Stimulated activated naive B cell treated with anti-CD40 and anti-IgM and Interleukin-4, amounts not matched to agents 10 μg/mL and 1 μg/mL and 100 μg/mL, for 72 hours (primary cell): ENCODE measurements at places on chromosomes 2 and 18.

GRCh38 chr2:160469164-160469563 is 24.4 kb downstream of the RBMS1 start:
- no peak for DNase-seq

GRCh38 chr2:173997753-173998152 is 32.6 kb upstream of the SP3 start:
- no peak for DNase-seq

- DNase-seq, result no peak
These were observed 60.4 kb upstream of the SEC11C start for GRCh38 chr18:59079264-59079663.

DNA sequence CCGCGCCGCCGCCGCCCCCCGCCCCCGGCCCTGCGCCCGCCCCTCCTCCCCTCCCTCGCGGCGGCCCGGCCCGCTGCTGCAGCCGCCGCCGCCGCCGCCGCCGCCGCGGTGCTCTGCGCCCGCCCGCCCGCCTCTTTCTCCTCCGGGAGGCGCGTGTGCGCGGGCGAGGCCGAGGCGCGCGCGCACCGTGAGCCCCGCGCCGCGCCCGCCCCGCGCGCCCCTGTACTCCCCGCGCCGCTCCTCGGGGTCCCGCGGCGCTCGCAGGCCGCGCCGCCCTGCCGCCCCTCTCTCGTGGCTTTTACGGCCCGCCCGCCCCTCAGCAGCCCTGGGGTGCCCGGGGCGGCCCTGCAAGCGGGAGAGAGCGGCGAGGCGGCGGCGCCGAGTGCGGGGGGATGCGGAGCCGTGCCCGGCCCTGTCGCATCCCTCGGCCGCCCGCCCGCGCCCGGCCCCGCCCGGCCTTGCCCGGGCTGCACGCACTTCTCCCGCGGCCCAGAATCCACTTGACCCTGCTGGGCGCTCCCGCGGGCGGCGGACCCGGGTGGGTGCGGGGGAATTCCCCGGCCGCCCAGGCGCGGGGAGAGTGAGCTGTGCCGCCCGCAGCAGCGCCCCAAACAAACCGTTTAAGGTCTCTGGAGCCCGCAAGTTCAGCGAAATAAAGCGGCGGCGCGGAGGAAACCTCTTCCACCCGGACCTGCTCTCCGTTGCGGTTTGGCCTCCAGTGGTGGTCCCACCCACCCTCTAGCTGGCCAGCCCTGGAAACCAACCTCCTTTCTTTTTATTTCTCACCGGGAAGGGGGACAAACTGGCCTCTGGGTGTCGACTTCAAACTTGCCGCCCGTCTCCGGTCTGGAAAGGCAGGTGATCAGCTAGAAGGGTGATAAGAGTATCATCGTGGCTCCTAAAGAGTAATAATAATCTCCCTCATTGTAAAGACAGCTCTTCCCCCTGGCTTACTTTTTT is 37.4 kb downstream of the AFF3 start:
- no peak for DNase-seq

- no peak for DNase-seq
These were observed 74.1 kb downstream of the VAPA start for GRCh38 chr18:9987931-9988330.

- no peak for DNase-seq
These were observed 28.8 kb upstream of the EVA1A start for GRCh38 chr2:75589391-75590105.

- DNase-seq, result peak; percentile 65
These were observed 7.9 kb downstream of the PCBP1 start for GRCh38 chr2:70094978-70095719.

DNA sequence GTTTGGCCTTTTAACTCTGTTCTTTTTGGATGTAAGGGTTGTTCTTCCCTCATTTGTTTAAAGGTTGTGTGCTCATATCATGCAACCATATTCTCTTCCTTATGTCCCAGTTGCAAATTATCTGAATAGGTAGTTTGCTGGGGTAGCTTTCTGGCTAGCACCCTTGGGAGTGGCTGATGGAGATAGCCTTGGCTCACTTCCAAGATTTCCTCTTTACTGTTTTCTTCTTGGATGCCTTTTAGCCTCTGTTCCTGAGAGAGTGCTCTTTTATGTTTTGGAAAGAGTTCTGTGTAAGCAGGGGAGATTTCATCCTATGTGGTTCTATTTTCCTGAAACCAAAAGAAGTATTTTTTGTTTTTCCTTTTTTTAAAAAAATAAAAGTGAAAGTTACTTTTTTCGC is 25.4 kb downstream of the USP14 start:
- no peak for DNase-seq

DNA sequence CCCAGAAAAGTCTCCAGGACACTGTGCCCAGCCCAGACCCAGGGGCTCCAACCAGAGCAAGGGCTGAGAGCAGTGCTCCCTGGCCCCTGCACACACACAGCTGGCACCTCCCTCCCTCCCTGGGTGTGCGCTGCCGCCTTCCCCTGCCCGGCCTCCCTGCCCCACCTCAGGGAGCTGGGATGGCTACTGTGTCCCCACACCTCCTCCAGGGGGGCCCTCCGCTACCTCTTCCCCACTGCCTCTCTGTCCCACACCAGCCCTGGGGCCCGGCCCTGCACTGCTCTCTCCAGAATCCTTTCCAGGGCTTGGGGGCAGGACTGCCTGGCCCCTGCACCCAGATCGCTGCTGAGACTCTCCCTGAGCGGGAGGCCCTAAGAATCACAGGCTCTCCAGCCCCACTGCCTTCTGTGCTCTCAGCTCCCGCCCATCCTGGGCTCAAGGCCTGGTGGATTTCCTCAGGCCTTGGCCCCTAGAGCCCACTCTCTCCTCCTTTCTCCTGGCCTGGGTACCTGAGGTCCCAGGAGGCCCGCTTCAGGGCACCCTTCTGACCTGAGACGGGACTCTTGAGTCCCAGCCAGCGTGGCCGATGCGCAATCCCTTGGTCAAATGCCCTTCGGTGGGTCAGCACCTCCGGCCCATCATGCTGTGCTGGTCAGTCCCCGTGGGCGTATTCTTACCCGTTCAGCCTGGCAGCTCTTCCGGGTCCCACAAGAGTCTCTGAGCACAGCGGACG is 276.8 kb upstream of the HDAC4 start:
- no peak for DNase-seq

- DNase-seq, result no peak
These were observed 135.5 kb downstream of the MGAT5 start for GRCh38 chr2:134389381-134389780.

DNA sequence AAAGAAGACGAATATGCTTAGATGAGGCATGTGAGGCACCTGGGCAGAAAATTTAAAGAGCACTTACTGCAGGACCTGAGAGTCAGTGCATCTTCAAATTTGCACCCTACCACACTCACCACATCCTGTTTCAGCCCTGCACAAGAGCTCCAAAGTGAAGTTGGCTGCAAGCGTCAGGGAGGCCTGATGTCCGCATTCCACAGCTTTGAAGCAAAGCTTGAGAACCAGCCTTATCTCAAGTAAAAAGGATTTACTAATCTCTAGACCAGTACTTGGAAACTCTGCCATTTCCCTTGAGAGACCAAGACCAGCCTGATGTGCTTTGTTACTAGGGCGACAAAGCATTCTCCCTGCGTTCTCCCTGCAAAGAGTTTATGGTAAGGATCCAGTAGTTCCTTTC is 3.4 kb upstream of the ASNSD1 start:
- no peak for DNase-seq

DNA sequence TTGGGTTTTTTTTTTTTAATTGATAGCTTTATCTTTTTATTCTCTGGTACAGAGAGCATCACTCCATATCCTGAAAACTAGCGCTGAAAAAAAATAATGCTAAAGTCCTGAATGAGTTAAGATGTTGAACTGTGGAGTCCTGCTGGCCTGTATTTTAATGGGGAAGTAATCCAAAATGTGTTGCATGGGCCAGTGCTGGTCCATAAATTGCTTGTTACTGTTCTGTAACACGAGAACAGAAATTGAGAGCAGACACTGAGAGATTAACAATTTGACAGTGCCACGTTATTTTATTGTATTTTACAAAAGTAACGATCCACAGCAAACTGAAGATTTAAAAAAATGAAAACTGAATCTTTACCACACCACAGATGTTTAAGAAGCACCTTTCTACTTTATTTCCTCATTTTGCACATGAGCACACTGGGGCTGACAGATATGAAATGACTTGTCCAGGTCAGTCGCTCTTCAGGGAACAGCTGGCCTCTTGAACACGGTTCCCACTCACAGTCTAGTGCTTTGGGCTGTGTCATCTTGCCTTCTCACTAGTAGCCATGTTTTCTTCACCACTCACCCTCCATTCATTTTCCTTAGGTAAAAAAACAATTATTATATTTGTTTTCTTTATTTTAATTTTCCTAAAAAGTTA is 35.3 kb downstream of the ZCCHC2 start:
- DNase-seq, result no peak

DNA sequence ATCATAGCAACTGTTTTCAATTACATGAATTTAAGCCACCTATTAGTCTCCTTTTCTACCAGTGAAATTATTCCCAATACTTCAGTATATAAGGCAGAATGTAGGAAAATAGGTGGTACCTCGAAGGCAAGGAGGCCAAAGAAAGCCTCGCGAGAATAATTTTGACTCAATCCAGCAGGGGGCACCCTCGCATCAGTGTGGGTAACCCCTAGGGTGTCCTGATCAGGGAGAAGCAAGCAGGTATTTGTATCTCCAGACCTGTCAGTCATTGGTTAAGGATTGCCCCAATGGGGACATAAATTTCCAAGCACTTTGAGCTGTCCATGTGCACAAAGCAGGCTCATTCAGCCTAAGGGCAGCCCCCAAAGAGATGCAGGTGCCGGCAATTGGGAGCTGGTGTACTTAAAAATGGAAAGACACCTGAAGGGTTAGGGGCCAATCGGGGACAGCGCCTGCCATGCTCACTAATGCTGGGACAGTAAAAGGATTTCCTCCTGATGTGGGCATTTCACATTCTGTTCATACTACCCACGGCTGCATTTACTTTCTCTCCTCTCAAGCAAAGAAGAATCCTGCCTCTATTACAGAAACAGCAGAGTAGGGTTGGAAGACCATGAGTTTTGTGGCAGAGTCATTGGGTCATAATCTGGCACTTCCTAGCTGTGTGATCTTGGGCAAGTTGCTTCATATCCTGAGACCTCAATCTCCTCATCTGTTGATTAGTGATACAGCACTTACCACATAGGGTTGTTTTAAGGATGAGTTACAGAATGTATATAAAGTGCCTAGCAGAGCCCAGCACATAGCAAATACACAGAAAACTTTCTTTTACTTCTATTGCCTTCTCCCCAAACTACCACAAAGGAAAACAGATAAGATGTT is 136.1 kb downstream of the ICOS start:
- no peak for DNase-seq

GRCh38 chr2:238817891-238818290 is 30.0 kb upstream of the TWIST2 start:
- DNase-seq, result no peak

DNA sequence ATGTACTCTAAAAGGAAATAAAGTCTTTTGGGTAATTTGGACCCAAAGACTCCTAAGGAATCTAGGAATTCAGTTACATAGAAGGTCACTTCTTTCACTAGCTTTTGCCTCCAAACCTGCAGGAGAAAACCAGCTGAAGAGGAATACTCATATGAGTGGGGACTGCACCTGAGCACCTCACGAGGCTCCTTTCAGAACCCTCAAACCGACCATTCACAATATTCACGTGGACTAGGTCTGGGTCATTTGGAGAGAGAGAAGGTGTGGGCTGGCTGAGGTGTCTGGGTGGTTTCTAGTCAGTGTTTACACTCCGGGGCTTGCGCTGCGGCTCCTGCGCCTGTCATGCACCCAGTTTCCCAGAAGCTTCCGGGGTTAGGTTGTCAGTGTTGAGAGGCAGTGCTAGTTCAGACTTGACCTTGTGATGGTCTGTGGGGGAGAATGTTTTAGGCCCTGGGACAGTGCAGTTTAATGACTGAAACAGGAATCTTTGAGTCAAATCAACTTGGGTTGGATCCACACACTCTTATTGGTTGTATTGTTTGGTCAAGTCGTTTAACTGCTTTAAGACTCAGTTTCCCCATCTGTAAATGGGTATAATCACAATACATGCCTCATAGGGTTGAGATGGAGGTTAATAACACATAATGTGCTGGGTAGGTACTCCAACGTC is 78.4 kb downstream of the LIMS1 start:
- peak; percentile 72 for DNase-seq

DNA sequence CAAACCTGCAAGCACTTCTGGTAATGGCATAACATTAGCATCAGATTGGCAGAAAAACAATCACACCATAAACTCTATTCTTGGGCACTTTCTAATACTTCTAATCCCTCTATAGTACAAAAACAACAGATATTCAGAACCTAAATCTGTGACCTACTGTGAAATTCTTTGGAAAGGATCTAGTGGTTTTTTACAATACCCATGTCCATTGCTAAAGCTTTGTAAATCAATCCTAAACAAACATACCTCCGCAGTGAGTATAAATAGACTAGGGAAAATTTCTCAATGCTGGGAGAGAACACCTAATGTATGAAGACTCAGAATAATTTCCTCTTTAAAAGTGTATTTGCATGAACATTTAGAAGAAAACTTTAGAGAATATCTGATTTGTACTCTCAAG is 1098.5 kb upstream of the DDX18 start:
- DNase-seq, result no peak

- no peak for DNase-seq
These were observed 650.5 kb upstream of the KLHL29 start for GRCh38 chr2:22734373-22735045.

DNA sequence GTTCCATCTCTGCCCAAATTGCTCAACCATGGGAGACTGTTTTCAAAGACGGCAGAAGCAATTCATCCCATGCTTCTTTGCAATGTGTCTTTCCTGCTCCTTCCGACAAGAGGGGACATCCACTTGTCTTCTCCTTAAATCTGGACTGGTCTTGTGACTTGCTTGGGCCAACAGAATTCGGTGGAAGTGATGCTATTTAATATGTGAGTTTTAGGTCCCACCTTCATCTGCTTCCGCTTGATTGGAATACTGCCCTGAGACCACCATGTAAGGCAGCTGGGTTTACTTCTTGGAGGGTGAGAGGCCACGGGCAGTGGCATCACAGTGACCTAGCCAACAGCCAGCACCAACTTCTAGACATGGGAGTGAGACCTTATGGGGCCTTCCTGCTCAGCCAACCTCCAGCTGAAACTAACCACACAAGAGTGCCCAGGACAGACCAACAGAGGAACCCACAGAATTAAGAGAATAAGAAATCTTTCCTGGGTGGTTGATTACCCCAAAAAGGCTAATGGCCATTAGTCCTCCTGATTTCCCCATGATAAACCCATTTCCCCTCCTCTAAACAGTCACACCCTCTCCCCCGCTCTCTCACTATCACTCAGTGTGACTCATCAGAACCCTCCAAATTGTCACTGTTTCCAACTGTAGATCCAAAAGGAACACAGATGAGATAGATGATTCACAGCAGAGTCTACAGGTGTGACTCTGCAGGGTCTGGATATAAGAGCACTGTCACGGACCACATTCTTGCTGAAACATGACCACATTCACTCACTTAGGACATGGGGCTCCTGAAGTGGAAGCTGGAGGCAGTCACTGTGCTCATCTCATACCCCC is 16.2 kb upstream of the RHOB start:
- no peak for DNase-seq

GRCh38 chr18:45993438-45993837 is 26.3 kb upstream of the EPG5 start:
- DNase-seq, result no peak

- no peak for DNase-seq
These were observed 84.6 kb downstream of the MYO1B start for GRCh38 chr2:191329841-191330240.
